ENCODE measurements at places on chromosomes 1 and 21.

GRCh38 chr1:43348343-43348808, 10.4 kb upstream of the CDC20 start:
- no peak for DNase-seq

GRCh38 chr1:54517496-54517895, 30.5 kb upstream of the ACOT11 start:
- no peak for DNase-seq

DNA sequence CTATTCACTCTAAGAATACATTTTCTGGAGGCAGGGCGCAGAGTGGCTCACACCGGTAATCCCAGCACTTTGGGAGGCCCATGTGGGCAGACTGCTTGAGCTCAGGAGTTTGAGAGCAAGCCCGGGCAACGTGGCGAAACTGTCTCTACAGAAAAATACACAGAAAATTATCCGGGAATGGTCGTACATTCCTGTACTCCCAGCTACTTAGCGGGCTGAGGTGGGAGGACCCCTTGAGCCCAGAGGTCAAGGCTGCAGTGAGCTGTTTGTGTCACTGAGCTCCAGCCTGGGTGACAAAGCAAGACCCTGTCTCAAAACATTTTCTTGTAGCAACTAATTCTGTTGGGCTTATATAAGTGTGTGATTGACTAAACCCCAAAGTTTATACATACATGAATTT, 30.5 kb downstream of the GPR161 start:
- DNase-seq: no peak

DNA sequence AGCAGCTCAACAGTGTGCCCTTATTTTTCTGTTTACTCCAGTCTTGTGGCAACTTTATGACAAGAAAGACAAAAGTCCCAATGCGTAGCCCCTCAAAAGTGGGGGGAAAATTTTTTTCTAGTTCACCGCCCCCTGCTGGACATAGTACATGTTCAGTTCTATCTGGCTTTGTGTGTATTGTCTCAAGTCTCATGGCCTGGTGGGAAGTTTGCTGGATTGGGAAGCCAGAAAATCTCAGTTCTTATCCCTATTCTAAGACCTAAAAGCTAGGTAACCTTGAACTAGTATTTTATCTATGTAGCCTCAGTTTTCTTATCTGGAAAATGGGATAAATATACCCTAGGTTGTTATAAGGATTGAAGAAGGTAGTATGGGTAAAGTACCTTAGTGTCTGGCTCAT, 55.8 kb upstream of the LDLRAP1 start:
- no peak for DNase-seq

- no peak for DNase-seq
Observed at GRCh38 chr1:237911911-237912310, 21.2 kb upstream of the ZP4 start.

- DNase-seq: no peak
Observed at GRCh38 chr1:48127735-48128685, 94.5 kb upstream of the SLC5A9 start.

Measured in DMS 273 treated with DMSO at 0.1 percent for 48 hours (cell line).